ENCODE measurements at places on chromosomes 13 and 19.

GRCh38 chr13:93549326-93550005 lies 322.9 kb downstream of the GPC6 start:
- DNase-seq = no peak

GRCh38 chr13:34263681-34264080 lies 445.7 kb downstream of the RFC3 start:
- DNase-seq = no peak

- no peak for DNase-seq
These were observed 694 bp upstream of the ZIC5 start for GRCh38 chr13:99972190-99972731.

GRCh38 chr19:40592170-40592569 lies 9.0 kb upstream of the LTBP4 start:
- DNase-seq = no peak

GRCh38 chr19:6250024-6250615 lies 29.7 kb downstream of the MLLT1 start:
- no peak for DNase-seq

- DNase-seq = peak; percentile 59
These were observed 772 bp downstream of the GPC6 start for GRCh38 chr13:93227280-93227877.

GRCh38 chr13:35648201-35648600 lies 171.7 kb upstream of the MAB21L1 start:
- DNase-seq = no peak

- no peak for DNase-seq
These were observed 339.0 kb downstream of the RFC3 start for GRCh38 chr13:34156841-34157365.

DNA sequence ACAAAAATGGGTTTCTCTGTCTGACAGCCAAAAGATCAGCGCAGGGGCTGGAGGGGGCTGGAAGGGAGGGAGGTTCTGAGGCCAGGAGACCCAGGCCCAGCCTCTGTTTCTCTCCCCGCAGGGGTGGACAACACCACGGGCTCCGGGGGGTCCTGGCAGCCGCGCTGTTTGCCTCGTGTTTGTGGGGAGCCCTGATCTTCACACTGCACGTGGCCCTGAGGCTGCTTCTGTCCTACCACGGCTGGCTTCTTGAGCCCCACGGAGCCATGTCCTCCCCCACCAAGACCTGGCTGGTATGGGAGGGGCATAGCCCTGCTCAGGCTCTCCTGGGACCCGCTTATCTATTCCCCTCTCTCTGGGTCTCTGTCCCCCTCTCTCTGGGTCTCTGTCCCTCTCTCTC lies 9.6 kb downstream of the CPT1C start:
- no peak for DNase-seq

DNA sequence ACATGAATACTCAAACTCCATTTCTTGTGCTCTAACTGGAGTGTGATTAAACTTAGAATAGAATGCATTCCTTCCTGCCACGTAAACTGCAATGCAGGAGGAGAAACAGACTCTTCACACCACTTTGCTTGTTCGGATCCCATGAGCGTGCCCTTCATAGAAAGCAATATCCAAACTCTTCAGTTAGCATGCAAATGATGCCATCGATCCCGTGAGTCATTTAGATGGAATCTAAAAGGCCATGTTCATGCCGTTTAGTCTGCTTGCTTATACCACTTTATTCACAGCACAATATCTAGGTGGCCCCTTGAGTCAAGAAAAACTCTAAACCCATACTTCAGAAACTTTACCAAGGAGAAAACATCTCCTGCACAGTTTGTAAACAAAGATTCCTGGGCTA lies 225.8 kb downstream of the OXGR1 start:
- no peak for DNase-seq

- DNase-seq = no peak
These were observed 238.5 kb upstream of the TMTC4 start for GRCh38 chr13:100913143-100913542.

DNA sequence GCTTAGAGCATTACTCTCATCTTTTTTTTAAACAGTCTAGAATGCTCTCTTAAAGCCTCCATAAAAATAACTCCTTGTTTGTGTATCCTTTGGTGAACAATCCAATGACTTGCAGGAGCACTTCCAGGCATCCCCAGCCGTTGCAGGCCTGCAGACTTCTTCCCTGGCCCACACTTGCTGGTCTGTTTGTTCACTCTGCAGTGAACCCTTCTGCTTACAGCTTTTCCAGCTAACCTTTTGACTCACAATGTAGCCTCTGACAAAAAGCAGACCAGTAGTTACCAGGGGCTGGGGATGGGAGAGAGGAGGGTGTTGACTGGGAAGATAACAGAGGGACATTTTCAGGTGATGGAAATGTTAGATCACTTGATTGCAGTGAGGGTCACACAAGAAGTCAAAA lies 9.1 kb downstream of the GPR42 start:
- no peak for DNase-seq

- DNase-seq = no peak
These were observed at the start of gene MAST3 for GRCh38 chr19:18097217-18097992. MAST3 (plus strand) TSS chr19:18097778; CDS start chr19:18097793, 15 bp downstream.
